GF-D8 (cell line): ENCODE measurements at places on chromosomes 16 and 17.

- no peak for DNase-seq
These were observed 40.1 kb upstream of the CLEC19A start for GRCh38 chr16:19245326-19245925.

- no peak for DNase-seq
These were observed 4.7 kb upstream of the IRF8 start for GRCh38 chr16:85894266-85894665.

GRCh38 chr16:14961405-14962186, 13.2 kb upstream of the PDXDC1 start:
- no peak for DNase-seq

DNA sequence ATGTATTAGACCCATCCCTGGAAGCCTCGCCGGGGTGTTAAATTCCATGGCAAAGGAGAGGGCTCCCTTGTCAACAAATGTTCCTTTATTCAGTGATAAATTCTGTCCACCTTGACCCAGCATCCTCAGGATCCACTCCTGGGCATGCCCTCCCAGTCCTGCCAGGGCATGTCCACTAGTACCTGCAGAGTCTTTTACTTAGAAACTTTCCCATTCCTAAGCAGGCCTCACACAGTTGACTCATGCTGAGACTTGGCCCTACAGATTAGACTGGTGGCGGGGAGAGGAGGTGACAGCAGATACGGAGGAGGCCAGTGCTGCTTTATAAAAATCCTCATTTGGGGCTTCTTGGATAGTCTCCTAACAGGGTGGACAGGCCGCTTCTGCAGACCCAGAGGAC, 88.8 kb downstream of the CYLD start:
- DNase-seq = no peak

GRCh38 chr17:8326511-8327302, 12.9 kb upstream of the ODF4 start:
- DNase-seq = no peak

- no peak for DNase-seq
These were observed 3.3 kb upstream of the AXIN2 start for GRCh38 chr17:65564793-65565192.

DNA sequence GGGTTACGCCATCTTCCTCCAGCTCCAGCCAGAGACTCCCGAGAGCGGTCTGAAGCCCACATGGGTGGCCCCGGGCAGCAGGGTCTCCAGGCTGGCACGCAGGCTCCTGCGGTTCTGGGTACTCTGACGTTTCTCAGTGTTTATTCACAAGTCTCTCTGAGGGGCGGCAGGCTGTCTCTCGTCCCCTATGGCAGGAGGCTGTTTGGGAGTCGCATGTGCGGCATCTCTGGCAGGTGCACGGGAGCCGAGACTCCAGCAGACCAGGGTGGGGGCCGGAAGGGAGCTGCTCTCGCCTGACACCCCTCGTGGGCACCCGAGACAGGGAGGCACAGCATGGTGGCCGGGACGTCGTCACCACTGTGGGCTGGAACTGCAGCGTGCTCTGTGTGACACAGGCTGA, 48.1 kb downstream of the ZNF778 start:
- no peak for DNase-seq

DNA sequence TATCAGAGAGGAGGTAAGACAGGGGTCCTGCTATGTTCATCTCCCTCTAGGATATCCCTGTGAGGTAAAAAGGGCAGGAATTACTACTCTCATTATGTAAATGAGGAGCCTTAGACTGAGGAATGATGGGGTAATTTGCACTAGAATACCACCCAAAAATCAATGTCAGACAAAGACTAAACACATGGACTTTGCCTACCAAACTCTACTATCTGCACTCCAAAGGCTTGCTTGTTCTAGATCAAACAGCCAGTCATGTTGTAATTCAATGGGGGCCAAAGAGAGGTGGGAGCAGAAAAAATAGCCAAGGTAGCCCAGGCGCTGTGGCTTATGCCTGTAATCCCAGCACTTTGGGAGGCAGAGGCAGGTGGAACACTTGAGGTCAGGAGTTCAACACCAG, 120.7 kb downstream of the LYRM1 start:
- no peak for DNase-seq

DNA sequence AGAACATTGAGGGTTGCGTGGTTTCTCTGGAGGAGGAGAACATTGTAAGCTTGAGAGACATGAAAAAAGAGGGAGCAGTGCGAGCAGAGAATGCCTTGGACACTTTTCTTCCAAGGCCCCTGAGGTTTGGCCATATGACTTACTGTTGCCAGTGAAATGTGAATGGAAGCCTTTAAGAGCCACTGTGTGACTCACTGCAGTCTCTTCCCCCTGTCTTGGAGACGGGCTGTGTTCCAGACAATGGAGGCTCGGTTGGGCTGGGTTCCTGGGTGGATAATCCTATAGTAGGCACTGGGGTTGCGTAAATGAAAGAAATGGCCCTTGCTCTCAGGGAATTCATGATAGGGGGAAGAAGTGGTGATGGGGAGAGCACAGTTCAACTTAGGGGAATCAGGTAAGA, 75.5 kb downstream of the SHISA9 start:
- DNase-seq = no peak

DNA sequence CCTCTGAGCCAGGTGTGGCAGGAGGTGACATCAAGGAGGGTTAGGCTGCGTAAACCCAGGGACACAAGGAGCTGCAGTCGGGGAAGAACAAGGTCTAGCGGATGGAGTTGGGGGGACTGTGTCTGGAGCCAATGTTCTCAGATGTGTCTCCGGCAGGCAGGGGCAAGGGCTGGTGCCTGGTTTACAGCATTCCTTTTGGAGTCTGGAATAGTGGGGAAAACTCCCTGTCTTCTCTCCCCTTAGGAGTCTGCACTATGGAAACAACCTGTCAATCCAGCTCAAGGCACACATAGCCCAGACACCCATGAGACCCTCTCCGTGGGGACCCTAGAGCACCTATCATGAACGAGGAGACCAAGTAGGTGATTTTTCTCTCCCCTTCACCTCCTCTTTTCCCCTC, 27.5 kb downstream of the NLRC5 start:
- no peak for DNase-seq

GRCh38 chr16:30054959-30055553, 10.5 kb upstream of the ALDOA start:
- DNase-seq = no peak

- no peak for DNase-seq
These were observed 191.0 kb upstream of the PMFBP1 start for GRCh38 chr16:72362973-72363372.

GRCh38 chr16:17222871-17223401, 247.8 kb downstream of the XYLT1 start:
- no peak for DNase-seq

DNA sequence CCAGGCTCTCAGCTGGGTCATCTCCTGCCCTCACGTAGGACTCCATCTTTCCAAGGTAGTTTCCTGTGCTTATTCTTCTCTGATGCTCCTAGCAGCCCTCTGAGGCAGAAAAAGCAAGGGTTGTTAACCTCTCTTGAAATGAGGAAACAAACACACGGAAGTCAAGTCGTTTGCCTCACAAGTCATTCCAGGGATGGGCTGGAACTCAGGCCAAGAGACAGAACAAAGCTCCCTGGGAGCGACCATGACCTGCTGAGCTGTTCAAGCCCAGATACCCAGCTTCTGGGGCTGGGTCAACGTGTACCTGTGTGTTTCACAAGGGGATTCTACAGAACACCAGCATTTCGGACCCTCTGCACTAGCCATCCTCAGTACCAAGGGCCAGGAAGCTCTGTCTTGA, 28.1 kb downstream of the SRL start:
- DNase-seq = no peak

- no peak for DNase-seq
These were observed 5.3 kb downstream of the PRR15L start for GRCh38 chr17:47952171-47953021.

DNA sequence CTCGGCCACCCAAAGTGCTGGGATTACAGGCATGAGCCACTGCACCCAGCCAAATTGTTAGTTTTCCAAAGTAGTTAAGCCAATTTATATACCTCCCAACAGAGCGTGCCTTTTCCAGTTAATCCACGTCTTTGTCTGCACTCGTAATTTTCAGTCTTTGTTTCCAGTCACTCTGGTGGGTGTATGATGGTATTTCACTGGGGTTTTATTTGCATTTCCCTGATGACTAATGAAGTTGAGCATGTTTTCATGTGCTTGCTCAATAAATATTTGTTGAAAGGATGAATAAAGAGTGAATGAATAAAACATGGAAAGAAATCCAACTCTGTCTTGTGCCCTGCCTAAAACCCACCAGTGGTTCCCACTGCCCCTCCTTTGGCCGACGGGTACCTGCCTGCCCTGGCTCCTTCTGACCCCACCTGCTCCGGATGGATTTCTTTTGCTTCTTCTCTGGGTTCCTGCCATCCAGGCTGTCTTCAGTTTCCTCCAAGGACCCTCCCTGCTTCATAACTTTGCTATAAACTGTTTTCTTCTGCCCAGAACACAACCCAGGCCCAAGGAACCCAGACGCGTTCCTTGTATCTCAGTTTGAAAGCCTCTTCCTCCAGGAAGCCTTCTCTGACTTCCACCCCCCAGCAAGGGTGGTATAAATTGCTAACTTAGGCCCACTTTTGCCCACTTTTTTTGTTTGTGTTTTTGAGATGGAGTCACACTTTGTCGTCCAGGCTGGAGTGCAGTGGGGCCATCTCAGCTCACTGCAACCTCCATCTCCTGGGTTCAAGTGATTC, 3.0 kb upstream of the ABCC1 start:
- DNase-seq = no peak

- no peak for DNase-seq
These were observed 30.0 kb downstream of the TBC1D16 start for GRCh38 chr17:80005360-80006338.
